ENCODE measurements at places on chromosomes 6 and 20.
A peak's percentile ranks its signal among the peaks of the same experiment; 100 is the strongest.

DNA sequence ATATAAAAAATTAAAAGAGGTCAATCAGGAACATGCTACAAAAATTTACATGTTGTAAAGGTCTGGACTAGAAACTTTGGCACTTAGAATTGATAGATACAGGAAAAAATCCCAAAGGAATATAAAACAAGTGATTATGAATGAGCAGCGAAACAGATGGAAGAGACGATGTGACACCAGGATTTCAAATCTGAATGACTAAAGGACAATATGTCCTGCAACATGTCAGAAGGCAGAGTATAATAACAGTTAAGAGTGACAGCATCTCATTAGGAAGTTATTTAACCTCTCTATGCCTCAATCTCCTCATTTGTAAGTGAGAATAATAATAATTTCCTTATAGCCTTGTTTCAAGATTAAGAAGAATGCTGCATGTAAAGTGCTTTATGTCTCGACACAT, 50.3 kb downstream of the FRK start:
- H3K4me3 ChIP-seq = no peak overlapping the region
- no peak for DNase-seq
- H3K27me3 ChIP-seq = no peaks in the 10 kb centered on the region
- H3K36me3 ChIP-seq = no peaks in the 10 kb centered on the region
- H3K4me1 ChIP-seq = peaks cover 18% of the 10 kb centered on the region

DNA sequence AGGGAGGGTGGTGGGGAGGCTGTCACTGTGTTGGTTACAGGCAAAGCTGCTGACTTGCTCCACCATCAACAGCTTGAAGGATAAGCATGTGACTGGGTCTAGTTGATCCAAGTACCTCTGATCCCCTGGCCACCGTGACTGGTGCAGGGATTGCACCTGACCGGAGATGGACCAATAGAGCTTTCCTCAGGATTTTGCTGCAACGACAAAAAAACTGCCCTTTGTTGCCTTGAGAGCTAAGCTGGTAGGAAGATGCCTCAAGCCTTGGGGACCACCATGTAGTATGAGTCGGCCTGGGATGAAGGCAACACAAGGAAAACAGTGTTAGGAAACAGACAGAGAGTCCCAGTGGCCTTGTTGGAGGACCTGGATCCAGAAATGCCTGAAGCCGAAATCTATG, 1.8 kb downstream of the OCSTAMP start:
- no peaks in the 10 kb centered on the region for H3K4me1 ChIP-seq
- peaks cover 36% of the 10 kb centered on the region for H3K27me3 ChIP-seq
- no peaks in the 10 kb centered on the region for H3K36me3 ChIP-seq
- DNase-seq = no peak

DNA sequence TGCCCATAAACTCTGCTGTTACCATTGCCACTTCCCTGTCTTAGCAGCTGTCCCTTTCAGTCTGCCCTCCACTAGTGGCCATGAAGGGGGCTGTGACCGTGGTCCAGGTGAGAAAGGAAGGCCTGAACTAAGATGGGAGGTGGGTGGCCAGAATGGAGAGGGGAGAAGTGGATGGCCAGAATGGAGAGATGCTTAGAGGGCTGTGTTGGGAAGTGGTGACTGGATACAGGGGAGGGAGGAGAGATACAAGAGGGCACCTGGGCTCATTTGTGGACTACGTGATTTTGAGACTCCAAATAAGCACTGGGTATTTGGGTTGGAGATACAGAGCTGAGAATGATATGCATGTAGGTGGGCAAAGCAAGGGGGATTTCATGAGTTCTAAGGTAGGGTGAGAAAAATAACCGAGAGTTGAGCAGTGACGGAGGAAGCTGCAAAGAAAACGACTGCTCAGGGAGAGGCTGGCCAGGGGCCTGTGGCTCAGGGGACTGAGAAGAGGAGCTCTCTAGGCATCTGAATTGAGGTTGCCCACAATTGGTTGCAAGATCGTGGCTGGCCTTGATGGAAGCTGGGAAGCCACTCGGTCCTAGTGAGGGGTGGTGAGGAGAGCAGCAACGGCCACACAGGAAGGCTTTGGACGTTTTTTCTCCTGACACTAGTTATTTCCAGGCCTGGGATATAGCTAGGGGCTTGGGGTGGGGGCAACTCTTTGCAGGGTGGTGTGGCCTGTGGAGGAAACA, 36.9 kb downstream of the PANK2 start:
- no peaks in the 10 kb centered on the region for H3K27me3 ChIP-seq
- peaks cover 6% of the 10 kb centered on the region for H3K4me1 ChIP-seq
- no peak overlapping the region for H3K4me3 ChIP-seq
- no peak for DNase-seq
- H3K36me3 ChIP-seq = peaks cover 40% of the 10 kb centered on the region

DNA sequence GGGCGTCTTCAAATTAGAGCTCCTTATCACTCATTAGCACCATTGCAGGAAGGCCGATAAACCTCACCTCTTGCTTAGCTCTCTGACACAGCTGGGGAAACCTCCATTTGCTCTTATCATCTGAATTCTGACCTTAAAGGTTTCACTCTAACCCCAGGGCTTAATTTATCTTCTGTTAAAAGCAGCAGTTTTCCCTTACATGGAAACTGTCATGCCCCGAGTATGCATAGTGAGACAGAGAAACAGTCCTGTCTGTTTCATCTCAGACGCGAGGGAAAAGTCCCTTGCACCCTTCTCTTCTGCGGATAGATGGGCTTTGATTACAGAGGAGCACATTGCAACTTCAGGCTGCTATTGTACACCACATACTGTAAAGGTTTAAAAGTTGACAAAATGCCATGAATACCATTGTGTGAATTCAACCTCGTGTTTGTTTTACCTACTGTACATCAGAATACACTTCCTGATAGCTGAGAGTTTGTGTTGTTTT, 191.5 kb upstream of the BMP2 start:
- H3K27ac ChIP-seq = no peak overlapping the region
- no peaks in the 10 kb centered on the region for H3K36me3 ChIP-seq
- no peak overlapping the region for H3K4me3 ChIP-seq
- H3K27me3 ChIP-seq = no peaks in the 10 kb centered on the region

DNA sequence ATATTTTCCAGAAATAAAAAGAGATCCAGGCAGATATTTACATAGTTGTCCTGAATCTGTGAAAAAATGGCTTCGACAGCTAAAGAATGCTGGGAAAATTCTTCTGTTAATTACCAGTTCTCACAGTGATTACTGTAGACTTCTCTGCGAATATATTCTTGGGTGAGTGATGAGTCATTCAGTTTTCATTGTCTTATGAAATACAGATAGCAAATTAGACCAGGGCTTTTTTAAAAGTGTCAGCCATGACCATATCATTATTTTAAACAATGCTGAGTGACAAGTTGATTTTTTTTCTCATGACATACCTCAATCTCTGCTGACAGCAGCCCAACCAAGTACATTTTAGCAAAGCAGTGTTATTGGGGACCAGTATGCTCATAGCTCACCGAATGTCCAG, 32.8 kb downstream of the TSPYL4 start:
- H3K4me3 ChIP-seq = no peak overlapping the region
- no peak overlapping the region for H3K27ac ChIP-seq
- peaks cover 8% of the 10 kb centered on the region for H3K4me1 ChIP-seq
- H3K36me3 ChIP-seq = peaks cover 24% of the 10 kb centered on the region
- no peak for DNase-seq

DNA sequence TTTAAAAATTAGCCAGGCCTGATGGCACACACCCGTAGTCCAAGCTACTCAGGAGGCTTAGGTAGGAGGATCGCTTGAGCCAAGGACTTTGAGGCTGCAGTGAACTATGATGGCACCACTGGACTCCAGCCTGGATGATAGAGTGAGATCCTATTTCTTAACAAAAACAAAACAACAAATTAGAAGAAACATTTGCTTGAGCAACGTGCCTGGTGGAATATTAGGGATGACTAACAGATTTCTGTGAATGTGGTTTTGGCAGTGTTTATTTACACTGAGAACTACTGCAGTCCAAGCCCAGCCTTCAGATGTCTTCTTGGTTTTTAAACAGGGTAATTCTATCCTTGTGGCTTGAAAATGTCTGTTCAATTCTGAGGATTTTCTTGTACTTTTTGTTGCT, 9.2 kb downstream of the PPP1R3G start:
- no peaks in the 10 kb centered on the region for H3K27me3 ChIP-seq
- DNase-seq = peak; percentile 38
- no peaks in the 10 kb centered on the region for H3K36me3 ChIP-seq
- peak overlapping the region; percentile 0 for H3K27ac ChIP-seq
- H3K4me1 ChIP-seq = no peaks in the 10 kb centered on the region
- no peak overlapping the region for H3K4me3 ChIP-seq

DNA sequence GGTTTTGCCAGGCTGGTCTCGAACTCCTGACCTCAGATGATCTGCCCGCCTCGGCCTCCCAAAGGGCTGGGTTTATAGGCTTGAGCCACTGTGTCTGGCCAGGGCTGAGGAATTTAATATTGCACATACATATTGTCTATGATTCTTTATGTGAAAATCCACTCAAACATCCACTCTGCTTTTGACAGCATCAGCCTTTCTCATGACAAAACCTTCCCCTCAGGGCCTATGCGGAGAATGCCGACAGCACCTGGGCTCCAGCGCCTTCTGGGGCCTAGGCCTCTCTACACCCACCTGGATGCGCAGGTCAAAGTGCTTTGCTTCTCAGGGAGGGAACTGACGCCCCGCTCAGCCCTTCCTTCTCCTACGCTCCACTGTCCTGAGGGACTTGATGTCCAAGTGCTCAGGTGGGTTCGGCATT, 5.4 kb downstream of the RAMACL start:
- H3K36me3 ChIP-seq = no peaks in the 10 kb centered on the region
- no peaks in the 10 kb centered on the region for H3K4me1 ChIP-seq
- no peak overlapping the region for H3K4me3 ChIP-seq
- DNase-seq = no peak

GRCh38 chr20:4813076-4813862, 91.6 kb downstream of the PRND start:
- DNase-seq = no peak
- H3K27me3 ChIP-seq = no peaks in the 10 kb centered on the region
- no peaks in the 10 kb centered on the region for H3K4me1 ChIP-seq
- H3K36me3 ChIP-seq = no peaks in the 10 kb centered on the region

DNA sequence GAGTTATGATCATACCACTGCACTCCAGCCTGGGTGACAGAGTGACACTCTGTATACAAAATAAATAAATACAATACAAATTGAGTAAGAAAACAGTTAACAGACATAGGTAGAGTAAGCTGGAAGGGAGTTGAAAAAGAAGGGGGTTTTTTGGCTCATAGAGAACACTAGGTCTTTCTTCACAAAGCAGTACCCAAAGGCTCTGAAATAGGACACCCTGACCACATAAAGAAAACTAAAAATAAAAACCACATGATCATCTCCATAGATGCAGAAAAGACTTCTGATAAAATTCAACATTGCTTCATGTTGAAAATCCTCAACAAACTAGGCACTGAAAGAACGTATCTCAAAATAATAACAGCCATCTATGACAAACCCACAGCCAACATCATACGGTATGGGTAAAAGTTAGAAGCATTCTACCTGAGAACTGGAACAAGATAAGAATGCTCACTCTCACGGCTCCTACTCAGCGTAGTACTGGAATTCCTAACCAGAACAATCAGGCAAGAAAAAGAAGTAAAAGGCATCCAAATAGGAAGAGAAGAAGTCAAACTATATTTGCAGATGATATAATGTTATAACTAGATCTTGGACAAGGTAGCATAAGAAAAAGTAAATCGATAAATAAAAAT, 48.6 kb downstream of the TOMM6 start:
- no peak overlapping the region for H3K4me3 ChIP-seq
- H3K4me1 ChIP-seq = no peaks in the 10 kb centered on the region
- H3K27me3 ChIP-seq = no peaks in the 10 kb centered on the region
- no peak overlapping the region for H3K27ac ChIP-seq
